ENCODE measurements at places on chromosomes 6 and 20.

GRCh38 chr6:137637121-137637520 is 142.9 kb upstream of the OLIG3 start:
- DNase-seq, result no peak

GRCh38 chr6:42454428-42454791 is 2.7 kb upstream of the TRERF1 start:
- no peak for DNase-seq

DNA sequence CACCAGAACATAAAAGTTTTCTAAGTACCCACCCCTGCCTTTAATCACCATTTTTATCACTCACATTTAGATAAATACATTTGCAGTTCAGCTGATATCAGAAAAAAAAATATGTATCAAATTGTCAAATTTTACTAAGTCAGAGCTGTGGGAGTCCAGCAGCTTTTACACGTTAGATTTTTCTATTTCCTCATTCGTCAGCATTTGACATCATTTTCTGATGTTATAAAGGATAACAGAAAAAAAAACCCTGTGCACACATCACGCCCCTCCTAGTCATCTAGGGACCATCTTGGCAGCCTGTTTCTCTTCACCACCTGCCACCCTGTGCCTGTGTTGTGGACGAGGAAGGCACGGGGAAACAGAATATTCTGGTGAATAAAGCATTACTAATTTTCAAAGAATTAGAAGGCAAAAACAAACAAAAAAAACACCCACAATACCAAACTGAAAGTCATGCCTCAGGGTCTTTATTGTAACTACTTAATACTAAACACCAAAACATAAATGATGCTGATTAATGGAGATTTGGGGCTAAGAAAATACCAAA is 12.4 kb downstream of the B4GALT5 start:
- no peak for DNase-seq

GRCh38 chr6:38141085-38141484 is 321.6 kb downstream of the ZFAND3 start:
- no peak for DNase-seq
